LHCN-M2 (cell line): ENCODE measurements at places on chromosomes 1 and 21. TPM values are rescaled to one million over a fixed set of nuclear protein-coding genes. Genes with fewer than 3 reads are reported as not detected.

DNA sequence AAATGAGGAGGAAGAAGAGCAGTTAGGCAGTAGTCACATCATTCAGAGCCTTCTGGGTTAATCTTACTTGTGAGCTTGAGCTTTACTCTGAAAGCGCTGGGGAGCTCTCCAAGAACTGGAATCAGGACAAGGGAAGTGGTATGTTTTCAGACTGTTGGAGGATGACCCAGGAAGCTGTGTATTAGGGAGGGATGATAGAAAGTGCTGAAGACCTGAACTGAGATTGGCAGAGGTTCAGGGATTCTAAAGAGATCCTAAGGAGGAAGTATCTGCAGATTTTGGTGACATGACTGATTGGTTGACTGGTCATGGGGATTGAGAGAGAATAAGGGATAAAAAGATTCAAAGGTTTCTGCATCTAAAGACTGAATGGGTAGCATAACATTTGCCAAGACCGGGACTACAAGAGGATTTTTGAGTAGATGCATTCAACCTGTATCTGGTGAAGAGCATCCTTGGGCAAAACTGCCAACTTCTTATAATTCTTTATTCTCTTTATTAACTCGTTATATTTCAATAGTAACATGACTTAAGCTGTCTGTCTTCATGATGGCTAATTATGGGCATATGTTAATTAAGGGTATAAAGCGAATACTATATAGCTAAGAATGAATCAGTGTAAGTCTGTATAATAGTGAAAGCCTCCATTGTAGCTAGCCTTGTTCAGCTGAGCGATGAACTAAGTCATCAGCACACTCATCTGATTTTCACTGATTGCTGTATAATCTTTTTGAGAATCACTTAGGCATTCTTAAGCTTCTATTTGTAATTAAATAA is 41.8 kb downstream of the XCL1 start:
- no peak for DNase-seq

- peak; percentile 79 for DNase-seq
Measured at GRCh38 chr1:17287130-17287776, 20.7 kb upstream of the PADI4 start.

DNA sequence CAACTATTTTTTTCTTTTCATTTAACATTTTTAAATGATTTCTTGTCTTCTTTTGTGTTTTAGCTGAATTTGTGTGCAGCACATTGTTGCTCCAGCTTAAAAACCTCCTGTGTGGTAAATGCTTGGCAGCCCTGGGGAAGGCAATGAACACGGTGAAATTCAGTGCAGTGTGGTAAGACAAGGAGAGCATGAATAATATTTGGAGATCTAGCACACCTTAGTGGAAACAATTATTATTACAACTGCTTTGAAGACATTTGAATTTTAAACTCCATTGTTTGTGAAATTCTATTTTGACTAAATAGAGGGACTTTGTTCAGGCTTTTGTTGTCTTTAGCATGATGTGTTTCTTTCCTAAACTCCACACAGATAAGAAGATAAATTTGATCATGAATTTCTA is 242.6 kb upstream of the CXADR start:
- peak; percentile 20 for DNase-seq

DNA sequence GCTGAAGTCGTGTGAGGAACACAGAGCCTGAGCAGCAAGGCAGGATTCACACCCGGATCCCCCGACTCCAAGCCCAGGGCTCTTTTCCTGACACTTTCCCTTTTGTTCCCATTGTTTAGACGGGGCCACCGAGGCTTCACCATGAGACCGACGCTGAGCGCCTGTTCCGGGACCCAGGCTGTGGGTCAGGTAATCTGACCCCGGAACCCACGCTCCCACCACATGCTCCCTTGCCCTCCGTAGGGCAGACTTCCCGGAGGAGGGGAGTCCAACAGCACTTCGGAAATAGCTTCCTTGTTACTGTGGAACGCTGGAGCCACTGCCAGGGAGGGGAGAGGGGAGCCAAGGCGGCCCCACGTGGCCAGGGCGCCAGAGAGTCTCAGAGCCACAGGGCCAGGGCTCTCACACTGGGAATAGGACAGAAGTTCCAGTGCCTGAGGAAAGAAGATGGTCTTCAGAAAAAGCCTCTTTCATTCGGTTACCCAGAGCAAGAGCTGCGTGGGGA is 18.4 kb downstream of the RUNX3 start:
- no peak for DNase-seq

GRCh38 chr1:35797380-35797779 is 10.4 kb upstream of the AGO4 start:
- DNase-seq = no peak

- DNase-seq = no peak
Measured at GRCh38 chr1:25193229-25193628, 39.1 kb downstream of the SYF2 start.

- DNase-seq = no peak
Measured at GRCh38 chr21:43820466-43820865, 31.1 kb downstream of the RRP1 start.

DNA sequence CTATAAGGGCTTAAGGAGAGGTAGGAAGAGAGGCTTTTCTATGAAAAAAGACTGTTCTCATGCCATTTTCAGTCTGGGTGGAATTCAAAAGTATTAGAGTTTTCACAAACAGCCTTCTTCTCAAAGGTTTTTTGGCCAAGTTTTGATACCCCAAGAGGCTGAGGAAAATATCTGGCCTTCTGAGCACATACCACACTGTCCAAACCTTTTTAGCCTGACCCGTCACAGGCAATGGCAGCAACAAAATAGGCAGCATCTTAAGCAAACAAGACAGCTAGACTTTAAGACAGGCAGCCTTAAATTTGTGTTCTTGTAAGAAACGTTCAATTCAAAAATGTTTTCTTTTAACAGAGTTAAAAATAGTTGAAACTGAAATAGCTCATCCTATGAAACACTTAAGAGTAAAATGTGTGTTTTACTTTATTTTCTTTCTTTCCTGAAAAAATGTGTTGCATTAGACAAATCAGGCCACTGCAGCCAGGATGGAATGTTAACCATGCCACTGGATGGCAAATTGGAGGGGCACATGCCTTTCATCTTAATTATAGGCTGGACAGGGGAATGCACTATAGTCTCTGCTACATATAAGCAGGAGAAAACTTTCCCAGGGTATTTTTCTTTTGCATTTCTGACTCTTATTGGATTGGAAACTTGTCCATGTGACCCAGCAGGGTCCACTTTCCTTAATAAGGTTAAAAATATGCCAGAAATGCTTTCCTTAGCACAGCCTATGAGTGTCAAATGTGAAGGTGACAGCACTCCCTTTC is 315.0 kb downstream of the TGFB2 start:
- peak; percentile 48 for DNase-seq

GRCh38 chr21:34110594-34111202 is 37.3 kb downstream of the MRPS6 start:
- no peak for DNase-seq

GRCh38 chr1:6535214-6535613 is 19.1 kb downstream of the NOL9 start:
- no peak for DNase-seq

GRCh38 chr1:106780066-106780465 is 276.4 kb upstream of the PRMT6 start:
- no peak for DNase-seq

DNA sequence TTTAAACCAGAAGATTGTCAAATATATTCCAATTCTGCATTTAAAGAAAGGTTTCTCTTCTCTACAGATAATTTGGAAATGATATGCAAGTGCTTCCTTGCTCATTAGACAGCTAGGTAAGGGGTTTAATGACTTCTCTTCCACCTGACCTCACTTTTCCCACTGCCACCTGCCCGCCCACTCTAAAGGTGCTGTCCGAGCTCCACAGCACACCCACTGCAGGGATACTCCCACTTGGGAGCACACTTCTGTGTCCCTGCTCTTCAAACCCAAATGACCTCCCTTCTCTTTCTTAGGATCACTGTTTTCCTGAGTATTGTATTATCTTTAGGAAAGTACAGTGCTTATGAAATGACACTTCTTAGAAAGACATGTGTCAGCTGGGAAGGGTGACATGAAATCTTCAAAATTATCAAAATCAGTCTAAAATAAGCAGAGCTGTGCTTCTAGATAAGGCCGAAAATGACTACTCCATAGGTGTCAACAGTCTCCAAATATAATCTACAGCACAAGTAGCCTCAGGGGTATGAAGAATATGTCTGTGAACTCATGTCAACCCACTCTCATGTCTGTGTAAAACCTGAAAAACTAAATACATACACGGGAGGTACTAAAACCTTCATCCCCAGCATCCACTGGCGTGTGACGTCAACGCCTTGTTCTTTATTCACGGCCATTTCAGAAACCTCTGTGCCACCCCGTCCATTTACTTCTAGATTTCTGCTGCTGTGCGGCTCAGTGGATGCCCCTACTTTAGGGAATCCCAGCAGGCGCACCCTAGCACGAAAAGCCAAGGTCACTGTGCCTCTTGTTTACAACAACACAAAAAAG is 71.0 kb downstream of the SLC45A1 start:
- DNase-seq = no peak

DNA sequence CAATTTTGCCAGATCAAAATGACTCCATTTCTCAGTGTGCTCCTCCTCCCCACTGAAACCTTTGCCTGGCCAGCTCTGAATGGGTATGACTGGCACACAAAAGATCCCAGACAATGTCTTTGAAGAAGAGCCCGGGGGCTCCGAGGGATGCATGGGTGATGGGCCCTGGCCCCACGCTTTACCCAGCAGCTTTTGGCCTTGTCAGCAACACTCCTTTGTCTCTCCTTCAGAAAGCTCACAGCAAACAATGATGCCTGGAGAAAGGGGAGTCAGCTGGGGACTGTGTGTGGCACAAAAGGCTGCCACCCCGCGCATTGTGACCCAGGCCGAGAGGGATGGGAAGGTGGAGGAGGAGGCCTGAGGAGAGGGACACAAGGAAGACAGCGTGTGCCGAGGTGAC is 45.9 kb downstream of the PLXNA2 start:
- no peak for DNase-seq

DNA sequence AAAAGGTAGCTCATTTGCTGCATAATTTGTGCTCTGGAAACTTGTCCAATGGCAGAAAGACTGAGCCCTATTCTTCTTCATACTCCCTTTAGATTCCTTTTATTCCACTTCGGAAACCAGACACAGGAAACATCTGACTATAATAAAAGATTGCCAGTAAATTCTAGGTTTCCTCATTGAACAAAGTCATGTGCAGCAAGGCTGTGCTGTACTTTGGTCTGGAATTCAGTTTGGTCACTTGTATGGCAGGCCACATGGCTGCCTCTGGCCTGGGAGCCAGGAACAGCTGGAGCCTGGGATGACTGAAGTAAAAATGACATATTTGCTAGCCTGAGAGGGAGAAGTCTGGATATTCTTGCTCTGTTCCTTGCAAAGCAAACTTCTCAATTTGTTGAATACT is 79.6 kb downstream of the ST3GAL3 start:
- DNase-seq = peak; percentile 57

DNA sequence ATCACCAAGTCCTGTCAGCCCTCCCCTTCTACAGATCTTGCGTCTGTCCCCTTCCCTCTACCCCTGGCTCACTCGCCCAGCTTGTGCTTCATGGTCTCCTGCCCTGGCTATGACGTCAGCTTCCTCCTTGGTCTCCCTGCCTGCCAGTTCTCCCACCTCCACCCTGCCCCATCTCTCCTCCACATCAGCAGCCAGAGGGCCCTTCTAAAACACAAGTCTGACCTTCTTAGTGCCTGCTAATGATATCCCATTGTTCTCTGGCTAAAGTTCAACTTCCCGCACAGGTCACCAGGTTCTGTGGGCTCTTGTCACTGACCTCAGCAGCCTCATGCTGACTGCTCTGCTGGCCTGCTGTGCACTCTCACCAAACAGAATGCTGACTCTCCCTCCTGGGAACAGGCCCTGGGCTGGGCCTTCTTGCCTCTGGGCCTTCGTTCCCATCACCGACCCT is 24.7 kb upstream of the MYCL start:
- no peak for DNase-seq

GRCh38 chr1:54126271-54126815 is 26.5 kb downstream of the CDCP2 start:
- no peak for DNase-seq

Gene OPTC
- not detected in 2 replicates for total RNA-seq

Gene PKP1
- total RNA-seq = not detected in 2 replicates

Gene LDLRAD1
- total RNA-seq = not detected in 2 replicates

Gene BMP8B
- 0.58 and 1.2 TPM in 2 replicates for total RNA-seq
